Activated CD4-positive, alpha-beta T cell treated with anti-CD3 and anti-CD28 coated beads, Interleukin-2, amount 10 ng/mL, durations not matched to agents 7 days and 5 days (primary cell): ENCODE measurements at places on chromosomes 2 and 18.

- DNase-seq = no peak
Observed at GRCh38 chr2:99754210-99754609, 264.4 kb upstream of the REV1 start.

GRCh38 chr2:219406861-219407230 lies 11.3 kb upstream of the DES start:
- DNase-seq = no peak

- no peak for DNase-seq
Observed at GRCh38 chr2:227674485-227674884, 7.9 kb downstream of the SCYGR5 start.

- DNase-seq = no peak
Observed at GRCh38 chr2:37686792-37687526, 15.5 kb upstream of the CDC42EP3 start.

DNA sequence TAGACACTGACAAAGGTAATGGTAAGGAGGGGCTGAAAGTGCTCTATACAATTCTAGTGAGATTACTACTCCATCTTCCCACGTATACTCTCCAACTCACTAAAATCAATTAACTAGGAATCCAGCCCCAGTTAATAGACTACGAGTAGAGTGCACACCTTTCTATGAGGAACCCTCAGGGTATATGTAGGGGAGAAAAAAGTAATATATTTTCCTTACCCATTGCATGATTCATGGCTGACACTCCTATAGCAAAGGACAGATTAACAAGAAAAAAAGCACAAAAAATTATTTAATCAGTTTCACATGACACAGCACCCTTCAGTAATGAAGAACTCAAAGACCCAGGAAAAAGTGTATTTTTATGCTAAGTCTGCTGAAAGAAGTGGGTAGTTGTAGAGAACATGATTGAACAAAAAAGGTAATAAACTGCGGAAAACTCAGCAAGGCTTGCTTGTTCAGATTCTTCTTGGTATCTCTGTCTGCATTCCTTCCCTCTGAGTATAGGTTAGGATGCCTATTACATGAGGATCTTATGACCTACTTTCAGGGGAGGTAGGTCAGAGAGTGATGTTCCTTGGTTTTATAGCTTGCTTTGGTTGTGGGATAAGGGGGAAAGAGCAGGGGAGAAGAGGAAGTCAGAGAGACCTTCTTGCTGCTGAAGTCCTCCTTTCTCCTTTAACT lies 342.0 kb upstream of the DLGAP1 start:
- DNase-seq = no peak

GRCh38 chr2:56008661-56009431 lies 85.3 kb upstream of the EFEMP1 start:
- no peak for DNase-seq

GRCh38 chr18:68288408-68288807 lies 426.5 kb downstream of the TMX3 start:
- DNase-seq = no peak

GRCh38 chr2:151543876-151544275 lies 134.2 kb downstream of the RIF1 start:
- DNase-seq = no peak
